ENCODE measurements at places on chromosomes 3 and 15.

GRCh38 chr15:58957101-58957973 is 23.9 kb upstream of the SLTM start:
- DNase-seq, result peak; percentile 52

- DNase-seq, result no peak
Observed at GRCh38 chr3:171358881-171359198, 101.4 kb downstream of the TNIK start.

- DNase-seq, result no peak
Observed at GRCh38 chr3:119659606-119660291, 640 bp downstream of the POPDC2 start.

DNA sequence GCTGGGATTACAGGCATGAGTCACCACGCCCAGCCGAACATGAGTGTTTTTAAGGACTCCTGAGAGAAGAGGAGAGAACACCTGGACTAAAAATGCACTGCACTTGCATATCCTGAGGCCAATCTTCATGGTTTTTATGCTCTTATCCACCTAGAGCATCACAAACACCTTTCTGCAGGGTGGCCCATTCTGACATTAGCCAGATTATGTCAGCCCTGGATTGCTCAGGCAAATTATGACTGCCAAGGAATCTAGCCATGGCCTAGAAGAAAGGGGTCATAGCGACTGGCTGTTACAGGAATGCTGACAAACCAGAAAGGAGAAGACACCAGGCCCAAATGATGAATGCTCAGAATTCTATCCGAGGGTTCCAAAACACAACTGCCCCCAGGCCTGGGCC is 40.9 kb upstream of the HERC1 start:
- no peak for DNase-seq

DNA sequence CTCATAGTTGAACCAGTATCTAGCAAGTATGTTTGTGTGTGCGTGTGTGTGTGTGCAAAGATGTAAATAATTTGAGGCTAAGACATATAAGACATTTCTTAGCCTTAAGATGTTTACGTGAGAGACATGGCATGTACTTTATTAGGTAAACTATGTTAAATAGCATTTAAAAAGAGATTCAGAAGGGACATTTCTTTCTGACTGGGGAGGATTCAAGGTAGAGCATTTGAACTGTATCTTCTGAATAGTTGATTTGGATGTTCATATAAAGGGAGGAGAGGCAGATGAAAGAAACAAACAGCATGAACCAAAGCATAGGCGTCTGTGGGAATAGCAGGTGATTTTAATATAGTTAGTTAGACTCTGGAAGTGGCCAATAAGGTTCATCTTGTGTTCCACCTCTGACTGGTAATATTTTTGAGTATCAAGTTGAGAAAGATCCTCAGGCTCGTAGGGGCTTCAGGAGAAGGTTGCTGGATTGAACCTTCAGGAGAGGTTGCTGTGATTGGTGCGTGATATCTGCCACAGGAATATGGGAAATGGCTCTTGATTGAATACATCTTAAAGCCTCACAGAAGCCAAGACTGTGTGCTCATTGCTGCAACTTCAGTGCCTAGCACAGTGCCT is 12.6 kb downstream of the NFKBIZ start:
- DNase-seq, result no peak

DNA sequence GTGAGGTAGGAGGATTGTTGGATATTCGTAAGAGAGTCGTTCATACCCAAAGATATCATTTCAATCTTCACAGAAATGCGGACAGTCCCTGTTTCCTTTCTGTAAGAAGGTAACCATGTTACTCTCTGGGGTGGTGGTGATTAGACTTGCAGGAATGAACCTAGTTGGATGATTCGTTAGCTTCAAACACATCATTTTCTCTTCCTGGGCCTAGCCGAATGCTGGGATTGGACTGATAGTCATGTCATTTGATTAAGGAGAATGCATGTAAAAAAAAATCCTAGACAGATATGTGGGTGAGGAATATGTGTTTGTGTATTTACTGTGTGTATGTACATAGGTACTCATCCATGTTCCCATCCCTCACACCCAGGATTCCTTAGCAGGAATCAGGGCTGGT is 12.4 kb downstream of the SLCO3A1 start:
- DNase-seq, result no peak

DNA sequence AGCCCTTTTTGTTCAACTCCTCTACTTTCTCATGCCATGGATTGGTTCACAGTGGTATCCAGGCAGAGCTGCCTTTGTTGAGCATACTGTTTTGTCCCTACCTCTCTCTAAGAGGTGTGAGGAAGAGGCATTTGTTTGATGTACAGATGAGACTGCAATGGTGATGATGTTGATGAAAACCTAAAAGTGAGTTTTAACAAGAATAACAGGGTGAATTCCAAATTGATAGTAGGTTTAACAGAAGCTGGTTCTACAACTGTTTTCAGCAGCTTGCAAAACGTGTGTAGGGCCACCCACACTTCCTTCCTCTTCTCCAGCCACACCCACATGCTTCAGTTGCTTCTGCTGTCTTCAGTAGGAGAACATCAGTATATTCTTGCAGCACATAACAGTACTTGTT is 10.2 kb downstream of the SNRK start:
- no peak for DNase-seq

DNA sequence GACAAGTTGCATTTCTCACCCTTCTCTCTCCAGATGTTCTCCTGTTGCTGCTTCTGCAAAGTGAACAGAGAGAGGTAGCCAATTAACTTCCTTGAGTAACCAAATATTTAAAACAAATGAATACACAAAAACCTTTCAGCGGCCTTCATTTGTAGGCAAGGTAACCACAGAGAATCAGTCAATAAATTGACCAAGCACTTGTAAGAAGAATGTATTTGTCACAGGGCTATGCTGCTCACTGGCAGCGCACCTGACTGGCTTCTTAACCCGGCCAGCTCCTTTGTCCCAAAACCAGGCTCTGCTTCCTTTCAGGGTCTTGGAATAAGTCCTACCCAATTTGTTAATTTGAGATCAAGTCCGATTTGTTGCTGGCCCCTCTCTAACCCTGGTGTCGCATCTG is 43.5 kb upstream of the STXBP5L start:
- DNase-seq, result no peak

- peak; percentile 32 for DNase-seq
Observed at GRCh38 chr3:47849699-47850563, 47.0 kb downstream of the DHX30 start.

- peak; percentile 64 for DNase-seq
Observed at GRCh38 chr3:154970797-154971196, 109.3 kb upstream of the MME start.

DNA sequence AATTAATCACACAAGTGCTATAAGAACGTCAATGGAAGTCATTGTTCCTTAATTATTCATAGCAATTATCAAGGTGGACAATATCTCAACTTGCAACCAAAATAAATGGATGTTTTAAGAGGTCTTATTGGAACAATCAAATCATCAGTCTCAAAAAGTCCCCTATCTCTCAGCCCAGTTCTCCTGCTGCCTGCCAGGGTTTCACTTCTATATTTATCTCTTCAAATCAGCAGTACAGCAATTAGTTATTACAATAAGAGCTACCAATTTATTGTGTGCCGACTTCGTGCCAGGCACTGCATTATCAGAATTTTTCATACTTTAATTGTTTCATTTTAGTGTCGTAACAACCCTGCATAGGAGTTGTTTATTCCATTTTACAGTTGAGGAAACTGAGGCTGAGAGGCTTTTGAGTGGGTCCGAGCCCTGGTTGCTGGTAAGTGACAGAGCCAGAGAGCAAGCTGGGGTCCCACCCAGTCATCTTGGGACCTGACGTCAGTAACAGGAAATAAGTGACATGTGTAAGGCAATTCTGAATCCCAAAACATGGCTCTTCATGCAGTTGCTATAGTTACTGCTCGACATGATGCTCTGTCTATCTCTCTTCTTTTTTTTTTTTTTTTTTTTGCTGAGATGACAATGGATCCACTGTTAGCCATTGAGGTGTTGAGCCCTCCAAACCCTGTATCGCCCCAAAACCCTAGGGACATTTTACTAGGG is 8.8 kb upstream of the KCTD6 start:
- DNase-seq, result no peak

GRCh38 chr3:114860531-114860930 is 286.6 kb downstream of the ZBTB20 start:
- no peak for DNase-seq

GRCh38 chr15:70950953-70951352 is 58.3 kb downstream of the LRRC49 start:
- DNase-seq, result no peak

All from astrocyte of the spinal cord (primary cell).